ENCODE measurements at places on chromosomes 2 and 18.

GRCh38 chr2:14530506-14530905 lies 102.0 kb upstream of the LRATD1 start:
- DNase-seq, result no peak

DNA sequence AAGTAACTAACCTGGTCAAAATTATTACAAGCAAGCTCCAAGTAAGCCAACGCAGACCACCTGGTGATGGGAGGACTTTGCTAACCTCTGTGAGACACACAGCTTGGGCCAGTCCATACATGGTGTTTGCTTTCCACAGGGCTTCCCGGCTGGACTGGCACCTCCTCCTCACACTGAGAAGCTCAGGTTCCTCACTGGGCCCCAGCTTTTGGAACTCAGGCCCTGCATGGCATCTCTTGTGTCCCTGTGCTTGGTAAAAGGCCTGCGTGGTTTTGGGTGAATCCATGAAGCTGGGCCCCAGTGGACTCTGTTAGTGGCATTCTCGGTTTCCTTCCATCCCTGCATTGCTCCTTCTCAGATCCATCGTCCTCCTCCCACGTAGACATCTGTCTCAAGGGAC lies 123.4 kb downstream of the VAPA start:
- no peak for DNase-seq

DNA sequence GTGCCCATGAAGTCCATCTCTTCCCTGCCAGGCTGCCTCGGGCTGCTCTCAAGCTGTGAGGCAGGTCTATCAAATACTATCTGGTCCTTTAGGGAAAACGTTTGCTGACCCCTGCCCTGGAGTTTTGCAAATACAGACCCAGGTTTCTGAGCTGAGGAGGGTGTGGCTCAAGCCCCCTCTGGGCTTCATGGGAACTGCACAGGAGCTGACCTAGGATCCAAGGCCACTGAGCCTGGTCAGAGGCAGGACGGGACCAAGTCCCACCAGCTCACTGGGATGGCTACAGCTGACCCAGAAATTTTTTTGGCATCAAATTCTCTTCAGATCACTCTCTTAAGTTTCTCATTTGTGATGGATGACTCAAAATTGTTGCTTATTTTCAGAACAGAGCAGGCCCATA lies 14.1 kb downstream of the ZNF516 start:
- DNase-seq, result no peak

- peak; percentile 43 for DNase-seq
Observed at GRCh38 chr18:4106407-4107033, 348.6 kb downstream of the DLGAP1 start.

DNA sequence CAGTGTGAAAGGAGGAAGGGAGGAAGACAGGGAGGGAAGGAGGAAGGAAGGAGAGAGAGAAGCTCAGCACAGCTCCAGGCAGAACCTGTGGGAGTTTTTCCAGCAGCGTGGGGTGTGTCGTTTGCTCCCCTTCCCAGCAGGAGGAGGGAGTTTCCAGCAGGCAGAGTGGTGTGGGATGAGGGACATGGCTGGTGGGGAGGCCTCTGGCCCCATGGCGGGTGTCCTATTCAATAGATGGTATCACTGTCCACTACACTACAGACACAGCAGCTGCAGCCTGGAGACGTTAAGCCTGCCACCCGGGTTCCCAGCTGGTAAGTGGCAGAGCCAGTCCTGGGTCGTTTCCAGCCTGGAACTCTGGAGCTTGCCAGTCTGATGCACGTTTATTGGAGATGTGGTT lies 44.7 kb downstream of the GLI2 start:
- no peak for DNase-seq

DNA sequence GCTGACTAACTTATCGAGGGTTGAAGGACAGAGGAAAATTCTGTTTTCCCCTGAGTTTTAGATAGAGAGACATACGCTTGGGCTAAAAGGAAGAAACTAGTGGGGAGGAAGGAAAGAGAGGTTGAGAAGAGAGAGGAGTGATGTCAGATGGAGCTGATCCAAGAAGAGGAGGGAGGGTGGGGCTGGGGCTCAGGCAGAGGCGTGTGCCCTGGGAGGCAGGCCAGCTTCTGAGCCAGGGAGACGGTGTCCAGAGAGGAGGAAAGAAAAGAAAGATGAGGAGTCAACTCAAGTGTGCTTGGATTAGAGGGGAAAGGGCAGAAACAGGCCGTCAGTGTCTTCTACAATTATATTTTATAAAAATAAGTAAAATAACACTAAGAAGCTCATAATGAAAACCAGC lies 56.2 kb downstream of the EMILIN2 start:
- peak; percentile 69 for DNase-seq

DNA sequence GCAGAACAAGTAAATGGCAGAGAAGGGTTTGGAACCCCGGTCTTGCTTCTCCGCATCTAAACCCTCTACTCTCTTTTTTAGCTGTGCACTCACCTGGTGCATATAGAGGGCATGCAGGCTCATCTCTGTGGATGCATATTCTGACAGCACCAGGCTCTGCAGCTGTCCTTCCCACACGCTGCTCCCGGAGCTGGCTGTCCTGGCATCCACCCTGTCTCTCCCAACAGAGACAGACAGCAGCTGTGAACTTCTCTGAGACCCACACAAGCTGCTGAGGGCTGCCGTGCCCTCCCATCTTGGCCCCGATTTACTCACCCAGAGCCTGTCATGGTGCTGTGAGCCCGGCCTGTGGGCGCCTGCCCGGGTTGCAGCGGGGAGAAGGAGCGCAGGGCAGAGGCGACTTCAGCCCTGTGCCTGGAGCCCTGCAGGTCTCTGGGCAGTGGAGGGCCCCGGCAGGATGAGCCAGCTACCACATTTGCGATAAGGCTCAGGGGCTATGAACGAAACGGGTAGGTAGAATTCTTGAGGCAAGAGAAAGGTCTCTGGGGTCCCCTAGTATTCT lies 3.3 kb upstream of the ABCB6 start:
- DNase-seq, result no peak

All from hematopoietic multipotent progenitor cell treated with erythropoietin and hydrocortisone succinate and interleukin-3 and kit ligand, for 15 days (in vitro differentiated cells).